Pericardium fibroblast (primary cell): ENCODE measurements at places on chromosomes 3 and 15. TPM values are rescaled to one million over a fixed set of nuclear protein-coding genes. Genes with fewer than 3 reads are reported as not detected.

Gene DPPA4
- 0.82 TPM in 1 of 2 replicates, not detected in the other for total RNA-seq

Gene SEMA3B
- 10.6 and 16.0 TPM in 2 replicates for total RNA-seq

Gene MORC1
- not detected in 2 replicates for total RNA-seq

Gene ITPKA
- 2.8 and 4.8 TPM in 2 replicates for total RNA-seq

Gene DLL4
- 0.26 TPM in 1 of 2 replicates, not detected in the other for total RNA-seq

Gene KNL1
- 1.5 and 2.3 TPM in 2 replicates for total RNA-seq

Gene GCNT3
- total RNA-seq, result not detected in 2 replicates

Gene ABI3BP
- total RNA-seq, result 6.8 and 15.2 TPM in 2 replicates

Gene RHCG
- total RNA-seq, result 0.12 TPM in 1 of 2 replicates, not detected in the other

Gene SLC24A5
- not detected in 2 replicates for total RNA-seq

Gene FBXL22
- 0.09 and 0.12 TPM in 2 replicates for total RNA-seq

Gene GP9
- total RNA-seq, result not detected in 2 replicates

Gene OXTR
- 0.34 and 4.2 TPM in 2 replicates for total RNA-seq

Gene SEC62
- 23.4 and 30.8 TPM in 2 replicates for total RNA-seq

Gene PRR20G
- total RNA-seq, result not detected in 2 replicates

Gene GXYLT2
- total RNA-seq, result 35.1 and 43.3 TPM in 2 replicates

Gene TGM4
- total RNA-seq, result 0.17 TPM in 1 of 2 replicates, not detected in the other

Gene ANKRD34C
- not detected in 2 replicates for total RNA-seq

Gene ADPRH
- total RNA-seq, result 0.34 and 2.0 TPM in 2 replicates

Gene SLC7A14
- total RNA-seq, result 0.60 and 2.8 TPM in 2 replicates

Gene NR1I2
- not detected in 2 replicates for total RNA-seq

Gene TRPC1
- 7.2 and 20.6 TPM in 2 replicates for total RNA-seq

Gene KIF23
- total RNA-seq, result 3.5 and 3.7 TPM in 2 replicates
